ENCODE measurements at places on chromosomes 7 and 10.

DNA sequence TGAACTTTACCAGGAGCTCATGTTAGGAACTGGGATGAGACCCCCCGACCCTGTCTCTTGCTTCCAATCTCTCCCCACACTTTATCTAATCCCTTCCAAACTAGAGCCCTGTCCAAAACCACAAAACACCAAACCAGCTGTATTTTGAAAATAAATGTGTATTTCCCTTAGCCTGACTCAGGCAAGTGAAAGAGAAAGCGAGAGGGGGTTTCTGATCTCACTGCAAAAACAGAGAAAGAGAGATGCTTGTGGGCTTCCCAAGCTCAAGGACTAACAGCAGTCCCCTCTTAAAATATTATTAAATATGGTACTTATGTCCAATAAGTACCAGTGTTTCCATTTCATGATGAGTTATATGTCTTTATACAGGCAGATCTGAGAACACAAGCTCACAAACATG lies 122.0 kb downstream of the AGMO start:
- DNase-seq, result no peak

DNA sequence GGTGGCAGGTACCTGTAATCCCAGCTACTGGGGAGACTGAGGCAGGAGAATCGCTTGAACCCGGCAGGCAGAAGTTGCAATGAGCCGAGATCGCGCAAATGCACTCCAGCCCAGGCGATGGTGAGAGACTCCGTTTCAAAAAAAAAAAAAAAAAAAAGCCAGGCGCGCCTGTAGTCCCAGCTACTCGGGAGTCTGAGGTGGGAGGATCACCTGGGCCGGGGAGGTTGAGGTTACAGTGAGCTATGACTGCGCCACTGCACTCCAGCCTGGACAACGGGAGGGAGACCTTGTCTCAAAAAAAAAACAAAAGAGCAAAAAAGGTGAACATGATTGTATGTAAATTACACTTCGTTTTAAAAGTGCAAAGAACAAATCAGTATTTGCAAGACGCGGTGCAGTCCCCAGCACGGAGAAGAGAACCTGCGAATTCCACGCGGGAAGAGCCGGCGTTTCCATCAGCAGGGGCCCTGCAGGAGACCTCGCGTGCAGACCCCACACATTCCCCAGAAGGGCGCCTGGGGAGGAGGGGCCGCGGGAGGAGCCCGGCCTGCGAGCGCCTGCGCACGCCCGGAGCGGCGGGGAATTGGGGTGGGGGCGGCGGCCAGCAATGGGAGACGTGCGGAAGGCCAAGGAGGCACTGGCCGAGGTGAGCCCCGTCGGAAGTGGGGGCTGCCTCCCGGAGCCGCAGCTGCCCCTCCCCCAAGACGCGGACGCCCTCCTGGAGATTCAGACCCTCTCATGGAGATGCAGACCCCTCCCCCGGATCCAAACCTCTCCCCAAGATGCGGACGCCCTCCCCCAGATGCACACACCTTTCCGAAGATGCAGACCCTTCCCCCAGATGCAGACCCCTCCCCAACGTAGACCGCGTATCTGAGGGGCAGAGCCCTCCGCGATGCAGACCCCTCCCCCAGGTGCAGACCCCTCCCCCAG lies 16.7 kb upstream of the SUN1 start:
- no peak for DNase-seq

GRCh38 chr10:34866848-34867247 lies 51.8 kb upstream of the PARD3 start:
- peak; percentile 60 for DNase-seq

DNA sequence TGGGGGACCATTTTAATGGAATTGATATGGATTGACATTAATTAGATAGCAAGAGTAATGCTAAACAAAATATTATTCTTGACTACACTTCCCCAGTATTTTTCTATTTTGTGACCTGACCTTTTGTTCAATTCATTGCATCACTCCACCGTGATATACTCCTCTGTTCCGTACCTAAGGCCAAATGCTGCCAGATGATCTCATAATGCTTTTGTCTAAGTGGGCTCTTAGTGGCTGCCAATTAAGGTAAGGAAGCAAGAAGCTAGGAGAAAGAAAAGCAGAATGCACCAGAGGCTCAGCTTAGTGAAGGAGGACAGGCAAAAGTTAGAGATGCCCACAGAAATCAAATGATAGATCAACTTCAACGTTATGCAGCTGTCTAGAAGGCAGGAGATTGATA lies 36.4 kb downstream of the FEZF1 start:
- DNase-seq, result peak; percentile 73

DNA sequence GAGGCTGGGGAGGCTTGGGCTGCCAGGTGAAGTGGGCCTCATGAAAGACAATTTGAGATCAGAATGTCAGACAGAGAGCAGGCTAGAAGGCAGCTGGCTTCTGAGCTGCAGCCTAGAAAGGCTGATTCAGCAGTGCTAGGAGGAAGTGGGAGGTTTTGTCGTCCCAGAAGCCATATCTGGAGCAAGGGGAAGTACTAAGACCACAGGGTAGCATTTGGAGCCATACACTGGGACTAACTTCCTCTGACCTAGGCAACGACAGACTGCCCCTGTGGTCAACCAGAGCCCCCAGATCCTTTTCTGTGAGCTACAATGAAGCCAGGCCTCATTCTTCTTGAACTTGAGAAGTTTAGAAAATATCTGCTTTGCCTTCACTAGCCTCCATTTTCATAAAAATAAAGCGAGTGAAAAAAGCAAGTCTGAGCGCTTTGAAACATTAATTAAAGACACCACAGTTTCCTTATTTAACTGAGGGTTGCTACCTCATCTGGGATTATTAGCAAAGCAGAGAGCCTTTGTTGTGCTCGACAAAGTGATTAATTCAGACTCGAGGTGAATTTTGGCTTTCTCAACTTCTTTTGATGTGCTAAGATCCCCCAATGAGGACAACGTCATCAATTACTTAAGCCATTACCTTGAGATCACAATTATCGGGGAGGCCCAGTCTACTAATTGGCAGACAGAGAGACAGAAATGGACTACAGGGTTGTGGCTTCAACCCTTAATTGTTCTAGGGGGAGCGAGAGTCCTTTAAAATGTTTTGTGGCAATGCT lies 26.6 kb downstream of the TBXAS1 start:
- DNase-seq, result no peak

DNA sequence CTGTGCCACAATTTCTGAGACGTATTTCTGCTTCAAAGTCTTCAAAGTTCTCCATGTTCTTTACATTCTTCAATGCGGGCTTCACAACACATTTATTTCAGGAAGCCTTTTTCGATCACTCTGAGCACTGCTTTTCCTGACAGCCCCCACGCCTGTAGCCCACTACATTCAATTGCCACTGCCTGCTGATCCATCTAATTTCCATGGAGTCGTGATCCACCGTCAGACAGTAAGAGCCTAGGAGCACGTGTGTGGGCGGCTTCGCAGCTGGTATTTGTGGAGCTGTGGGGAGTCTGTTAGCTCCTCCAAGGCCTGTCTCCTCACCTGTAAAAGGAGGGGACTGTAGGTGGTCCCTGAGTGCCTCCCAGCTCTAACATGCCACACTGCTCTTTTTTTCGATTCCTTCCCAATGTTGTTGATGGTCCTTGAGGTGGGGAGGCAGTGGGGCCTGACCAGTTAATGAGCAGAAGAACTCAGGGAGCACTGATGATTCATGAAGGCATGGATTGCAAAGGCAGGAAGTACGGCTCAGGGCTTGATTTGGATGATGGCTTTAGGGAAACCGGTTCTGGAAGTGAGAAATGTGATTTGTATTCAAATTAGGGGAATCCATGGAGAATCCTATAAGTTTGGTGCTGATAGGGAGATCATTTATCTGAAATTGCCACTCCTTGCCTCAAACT lies 401.1 kb upstream of the PODXL start:
- no peak for DNase-seq

DNA sequence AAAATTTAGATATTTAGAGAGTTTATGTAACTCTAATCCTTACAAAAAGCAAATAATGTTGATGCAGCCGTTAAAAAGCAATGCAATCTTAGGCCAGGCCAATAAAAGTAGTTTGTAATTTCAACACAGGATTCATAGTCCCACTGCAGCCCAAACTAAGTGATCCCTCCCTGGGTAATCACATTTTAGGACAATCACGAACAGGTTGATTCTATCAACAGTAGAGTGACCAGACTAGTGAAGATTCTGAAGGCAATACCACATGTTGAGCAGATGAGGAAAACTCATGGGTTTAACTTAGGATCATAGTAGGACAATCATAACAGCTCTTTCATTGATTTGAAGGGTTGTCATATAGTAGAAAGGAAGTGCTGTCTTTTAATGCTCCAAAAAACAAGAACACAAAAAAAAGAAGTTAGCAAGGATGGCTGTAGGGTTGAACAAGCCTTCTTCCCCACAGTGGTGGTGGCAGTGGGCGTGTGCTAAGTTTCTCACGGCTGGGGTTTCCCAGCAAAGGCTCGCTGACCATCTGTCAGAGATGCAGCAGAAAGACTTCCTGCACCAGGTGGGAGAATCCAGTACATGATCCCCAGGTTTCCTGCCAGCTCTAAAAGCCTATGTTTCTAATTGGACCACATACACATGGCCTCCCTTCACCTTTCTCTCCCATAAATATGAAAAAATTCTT lies 212.2 kb downstream of the CHRM2 start:
- DNase-seq, result no peak

- DNase-seq, result no peak
Measured at GRCh38 chr7:41487229-41487940, 215.5 kb downstream of the INHBA start.
